Activated T-helper 2 cell treated with anti-CD3 and anti-CD28 coated beads, Interferon-gamma antibody, Interleukin-2, Interleukin-4, amounts not matched to agents 10 μg/mL and 5 μg/mL and 100 μg/mL, durations not matched to agents 14 hours and 24 hours and 36 hours (primary cell): ENCODE measurements at places on chromosomes 11 and 22. TPM values are rescaled to one million over a fixed set of nuclear protein-coding genes. Genes with fewer than 3 reads are reported as not detected.

The ISX gene
- not detected in 2 replicates for total RNA-seq

The CARS1 gene
- total RNA-seq, result 46.4 and 51.8 TPM in 2 replicates

The SYT9 gene
- not detected in 2 replicates for total RNA-seq

DNA sequence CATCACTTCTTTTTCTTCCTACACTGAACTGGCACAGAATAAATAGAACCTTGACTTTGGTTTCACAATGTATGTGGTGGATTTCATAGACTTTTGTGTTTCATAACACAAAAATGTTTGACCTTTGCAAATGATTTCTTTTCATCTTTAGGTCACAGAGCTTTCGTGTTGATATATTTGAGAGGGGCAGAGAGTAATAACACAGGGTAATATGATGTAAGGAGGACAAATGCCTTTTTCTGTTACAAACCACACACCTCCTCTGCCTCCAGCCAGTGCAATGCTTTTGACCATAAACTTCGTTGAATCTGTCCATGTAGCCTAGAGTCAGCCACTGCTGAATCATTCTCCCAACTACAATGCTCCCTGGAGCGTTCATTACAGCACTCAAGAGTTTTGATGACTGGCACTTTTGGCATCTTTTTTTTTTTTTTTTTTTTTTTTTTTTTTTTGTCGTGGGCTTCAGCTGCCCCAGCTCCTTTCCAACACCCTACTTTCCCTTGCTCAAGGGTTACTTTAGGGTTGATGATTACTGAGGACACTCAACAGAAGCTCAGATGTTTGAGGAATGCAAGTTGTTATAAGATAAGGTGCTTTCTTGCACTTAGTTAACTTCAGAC lies 11.4 kb upstream of the CAT start:
- no peaks in the 10 kb centered on the region for H3K36me3 ChIP-seq
- H3K4me1 ChIP-seq, result peaks cover 5% of the 10 kb centered on the region
- H3K4me3 ChIP-seq, result no peak overlapping the region
- no peak overlapping the region for H3K27ac ChIP-seq

DNA sequence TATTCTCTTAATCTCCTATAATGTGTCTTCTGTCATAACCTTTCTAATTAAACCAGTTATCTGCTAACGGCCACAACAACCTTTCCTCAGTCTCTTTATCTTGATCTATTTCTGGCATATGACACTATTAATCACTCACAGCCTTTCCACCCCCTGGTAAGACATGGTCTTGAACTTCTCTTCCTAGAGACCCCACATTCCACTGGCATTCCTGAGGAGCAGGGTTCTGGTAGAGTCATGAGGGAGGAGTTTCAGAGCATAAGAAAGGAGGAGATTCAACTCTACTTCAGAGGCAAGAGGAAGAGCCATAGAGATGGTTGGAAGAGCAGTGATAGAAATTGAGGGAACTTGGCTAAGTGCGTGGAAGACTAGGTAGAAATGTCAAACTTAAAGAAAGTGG lies 325.6 kb downstream of the BLID start:
- H3K27me3 ChIP-seq, result no peaks in the 10 kb centered on the region
- H3K4me1 ChIP-seq, result no peaks in the 10 kb centered on the region
- H3K27ac ChIP-seq, result no peak overlapping the region
- no peak overlapping the region for H3K4me3 ChIP-seq
- no peak for DNase-seq

GRCh38 chr11:109349276-109350080 lies 72.5 kb upstream of the C11orf87 start:
- no peak overlapping the region for H3K27ac ChIP-seq
- no peaks in the 10 kb centered on the region for H3K27me3 ChIP-seq
- H3K4me3 ChIP-seq, result no peak overlapping the region
- H3K36me3 ChIP-seq, result no peaks in the 10 kb centered on the region
- H3K4me1 ChIP-seq, result no peaks in the 10 kb centered on the region
